AG10803 (cell line): ENCODE measurements at places on chromosomes 3 and 15.

GRCh38 chr3:76044601-76045600, 259.6 kb upstream of the ZNF717 start:
- peak; percentile 21 for DNase-seq

GRCh38 chr3:63977893-63978292, 45.4 kb downstream of the PSMD6 start:
- DNase-seq, result no peak

DNA sequence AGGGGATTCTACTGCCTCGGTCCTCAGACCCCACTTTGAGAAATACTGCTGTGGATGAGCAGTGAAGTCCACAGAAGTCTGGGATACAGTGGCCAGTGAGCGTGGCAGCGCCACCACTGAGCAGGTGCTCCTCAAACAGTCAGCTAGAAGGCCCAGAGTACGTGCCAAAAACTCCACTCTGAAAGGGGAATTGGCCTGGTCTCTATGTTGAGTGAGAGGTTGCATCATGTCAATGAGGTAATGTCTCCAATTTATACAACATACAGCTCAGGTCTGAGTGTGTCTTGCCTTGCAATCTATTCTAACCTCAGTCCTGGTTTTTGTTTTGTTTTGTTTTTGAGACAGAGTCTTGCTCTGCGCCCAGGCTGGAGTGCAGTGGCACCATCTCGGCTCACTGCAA, 53.3 kb upstream of the ETV5 start:
- DNase-seq, result no peak

- DNase-seq, result no peak
These were observed 7.7 kb downstream of the SEMA6D start for GRCh38 chr15:47725051-47725450.

DNA sequence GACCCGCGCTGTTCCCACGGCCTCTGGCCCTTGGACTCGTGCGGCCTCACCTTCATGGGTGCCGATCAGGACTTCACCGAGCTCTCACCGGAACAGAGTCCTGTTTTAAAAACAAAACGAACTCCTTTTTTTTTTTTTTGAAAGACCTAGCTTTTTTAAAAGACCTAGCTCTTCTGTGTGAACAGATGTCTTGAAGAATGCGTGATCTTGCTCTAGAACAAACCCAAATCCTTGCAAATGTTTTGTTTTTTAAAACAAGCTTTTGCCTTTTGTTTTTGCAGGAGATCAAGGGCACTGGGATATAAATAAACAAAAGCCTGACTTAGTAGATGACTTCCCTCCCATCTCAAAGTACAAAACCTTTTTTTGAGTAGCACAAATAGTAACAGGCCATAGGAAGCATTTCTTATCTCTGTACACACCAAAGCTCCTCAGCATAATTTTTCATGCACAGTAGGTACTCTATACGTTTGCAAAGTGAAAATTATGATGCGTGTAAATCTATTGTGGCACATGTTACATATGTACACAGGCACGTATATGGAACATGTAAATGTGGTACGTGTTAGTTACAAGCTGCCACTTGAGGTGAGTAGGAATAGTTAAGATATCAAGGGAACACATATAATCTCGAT, 1.1 kb upstream of the MSL2 start:
- no peak for DNase-seq

DNA sequence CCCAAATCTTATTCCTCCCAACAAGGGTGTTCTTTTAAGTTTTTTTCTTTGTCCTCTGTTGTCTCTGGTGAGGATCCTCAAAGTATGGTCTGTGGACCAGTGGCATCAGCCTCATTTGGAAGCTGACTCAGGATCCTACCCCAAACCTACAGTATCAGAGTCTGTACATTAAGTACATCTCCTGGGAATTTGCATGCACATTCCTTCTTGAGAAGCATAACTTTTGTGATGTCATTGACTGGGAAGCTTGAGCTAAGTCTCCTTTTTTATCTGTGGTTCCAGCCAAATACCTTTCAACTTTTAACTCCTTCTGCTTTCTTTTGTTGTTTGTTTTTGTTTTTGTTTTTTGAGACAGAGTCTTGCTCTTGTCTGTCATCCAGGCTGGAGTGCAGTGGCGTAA, 40.5 kb downstream of the ARMC8 start:
- peak; percentile 26 for DNase-seq
